ENCODE measurements at places on chromosomes 3 and 15.

DNA sequence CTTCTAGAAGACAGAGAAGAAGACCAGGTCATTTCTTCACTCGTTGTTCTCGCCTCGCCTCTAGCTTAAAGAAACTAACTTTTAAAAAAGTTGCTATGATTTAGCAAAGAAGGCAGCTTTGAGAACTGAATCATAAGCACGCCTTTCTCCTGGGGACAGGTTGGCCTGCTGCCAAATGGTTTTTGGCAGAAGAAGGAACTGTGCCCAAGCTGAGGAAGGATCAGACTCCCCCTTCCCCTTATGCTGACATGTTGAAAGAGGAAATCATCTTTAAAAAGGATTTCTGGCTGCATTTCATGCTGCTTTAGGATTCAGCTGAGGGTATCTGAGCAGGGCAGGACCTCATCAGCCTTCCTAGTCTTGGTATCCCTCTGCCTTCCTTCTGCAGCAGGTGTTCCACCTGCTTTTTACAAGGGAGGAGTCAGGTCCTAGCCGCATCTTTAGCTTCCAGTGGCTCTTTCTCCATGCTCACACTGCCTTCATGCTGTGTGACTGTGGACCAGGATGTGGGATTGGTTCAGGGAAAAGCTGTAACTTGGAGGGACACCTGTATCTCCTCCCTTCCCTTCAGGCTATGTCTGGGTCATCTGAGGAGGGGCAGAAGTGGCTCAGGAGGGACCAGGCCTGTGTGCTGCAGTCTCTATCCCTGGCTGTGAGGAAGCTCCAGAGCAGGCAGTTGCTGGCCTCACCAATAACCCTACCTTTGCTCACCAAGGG is 34.1 kb upstream of the HACD2 start:
- no peak for DNase-seq

- DNase-seq = no peak
Observed at GRCh38 chr3:187296058-187296457, 4.5 kb upstream of the MASP1 start.

DNA sequence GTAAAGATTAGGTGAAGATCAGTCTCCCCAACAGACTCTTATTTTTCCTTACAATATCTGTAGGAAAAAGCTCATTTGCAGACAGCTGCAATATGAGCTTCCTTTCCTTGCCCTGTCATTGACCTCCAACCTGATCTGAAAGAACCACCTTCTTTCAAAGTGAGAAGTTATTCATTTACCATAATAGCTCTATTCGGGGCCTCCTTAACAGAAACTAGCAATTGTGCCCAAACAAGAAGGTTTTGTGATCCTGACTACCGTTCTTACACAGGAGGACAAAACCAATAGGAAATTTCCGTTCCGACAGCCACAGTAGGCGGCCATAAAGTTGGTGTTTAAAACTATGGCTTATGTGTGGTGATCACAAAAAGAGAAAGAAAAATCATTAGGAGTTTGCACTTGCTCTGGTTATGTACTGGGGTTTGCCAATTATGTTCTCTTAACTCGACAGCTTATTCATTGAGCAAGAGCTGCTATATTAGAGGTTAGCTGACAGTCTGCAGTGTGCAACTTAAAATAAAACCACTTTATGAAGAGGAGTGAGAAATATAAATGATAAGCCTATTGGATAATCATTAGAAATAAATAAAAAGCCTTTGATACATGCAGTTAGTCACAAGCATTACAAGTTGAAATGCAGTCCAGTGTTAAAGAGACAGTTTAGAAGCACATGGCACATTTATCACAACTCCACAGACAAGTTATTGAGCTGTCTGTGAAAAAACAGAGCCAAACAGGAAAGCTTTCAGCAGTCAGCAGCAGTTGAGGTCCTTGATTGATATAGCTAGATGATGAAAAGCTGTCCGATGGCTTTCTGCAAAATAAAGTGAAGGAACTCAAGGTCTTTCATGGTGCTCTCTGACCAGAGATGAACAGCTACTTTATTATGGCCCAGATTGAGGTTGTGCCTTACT is 199.8 kb downstream of the WDR72 start:
- no peak for DNase-seq

- DNase-seq = no peak
Observed at GRCh38 chr3:45547764-45548680, 46.5 kb upstream of the LIMD1 start.

DNA sequence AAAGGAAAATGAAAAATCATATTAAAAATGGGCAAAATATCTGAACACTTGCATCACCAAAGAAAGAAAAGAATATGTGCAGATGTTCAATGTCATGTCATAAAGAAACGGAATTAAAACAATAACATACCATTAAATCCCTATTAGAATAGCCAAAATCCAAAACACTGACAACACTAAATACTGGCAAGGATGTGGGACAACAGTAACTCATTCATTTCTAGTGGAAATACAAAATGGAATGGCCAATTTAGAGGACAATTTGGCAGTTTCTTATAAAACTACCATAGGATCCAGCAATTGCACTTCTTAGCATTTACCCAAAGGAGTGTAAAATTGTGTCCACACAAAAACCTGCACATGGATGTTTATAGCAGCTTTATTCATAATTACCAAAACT is 542.5 kb upstream of the UBE2E2 start:
- no peak for DNase-seq

GRCh38 chr3:103787164-103787871 is 1352.5 kb downstream of the ZPLD1 start:
- DNase-seq = no peak

DNA sequence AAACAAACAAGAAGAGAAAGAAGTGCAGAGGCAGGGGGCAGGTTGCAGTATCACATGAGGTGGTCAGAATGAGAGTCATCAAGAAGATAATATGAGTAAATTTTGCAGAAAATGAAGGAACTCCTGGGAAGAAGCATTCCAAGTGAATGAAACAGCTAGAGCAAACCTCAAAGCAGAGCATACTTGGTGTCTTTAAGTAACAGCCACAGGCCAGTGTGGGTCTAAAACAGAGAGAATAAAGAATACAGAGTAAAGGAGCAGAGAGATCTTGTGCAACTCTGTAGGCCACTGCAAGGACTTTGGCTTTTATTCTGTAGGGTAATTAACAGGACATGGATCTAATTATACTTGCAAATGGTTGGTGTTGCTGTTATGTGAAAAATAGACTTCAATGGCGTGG is 81.3 kb downstream of the STAC start:
- DNase-seq = no peak

- no peak for DNase-seq
Observed at GRCh38 chr15:91471468-91471867, 371.4 kb downstream of the SV2B start.

DNA sequence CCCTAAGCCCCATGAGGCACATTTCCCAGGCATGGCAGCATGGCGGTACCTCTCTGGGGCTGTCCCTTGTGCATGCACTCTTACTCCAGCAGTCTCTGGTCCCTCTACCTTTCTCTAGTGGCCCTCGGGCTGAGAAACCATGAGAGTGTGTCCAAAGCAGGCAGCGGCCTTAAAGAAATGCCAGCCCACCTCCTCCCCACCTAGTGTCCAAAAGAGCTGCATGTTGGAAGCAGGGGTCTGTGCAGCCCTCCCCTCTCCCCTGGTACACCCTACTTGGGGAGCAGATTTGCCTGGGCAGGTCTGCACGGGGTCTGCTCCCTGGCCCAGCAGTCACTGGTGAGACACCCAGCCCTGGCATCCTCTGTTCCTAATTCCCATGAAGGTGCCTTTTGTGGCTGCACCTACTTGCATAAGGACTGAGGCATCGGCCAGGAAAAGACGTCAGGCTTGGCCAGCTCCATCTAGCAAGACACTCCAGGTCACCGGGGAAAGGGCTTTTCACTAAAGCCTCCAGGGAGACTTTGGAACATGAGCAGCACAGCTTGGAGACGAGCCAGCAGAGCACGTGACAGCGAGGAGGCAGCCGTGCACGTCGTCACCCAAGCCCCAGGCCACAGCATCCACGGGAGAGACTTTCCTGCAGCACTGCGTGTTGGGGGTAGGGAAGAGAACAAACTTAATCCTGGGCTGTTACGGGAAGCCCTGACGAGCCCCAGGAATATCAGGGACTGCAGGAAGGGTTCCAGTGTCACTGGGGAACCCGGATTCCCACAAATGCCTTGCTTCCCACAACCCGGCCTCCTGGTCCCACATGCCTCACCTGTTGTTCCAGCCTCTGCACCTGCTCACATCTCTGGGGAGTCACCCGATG is 38.8 kb downstream of the TM2D3 start:
- DNase-seq = no peak

DNA sequence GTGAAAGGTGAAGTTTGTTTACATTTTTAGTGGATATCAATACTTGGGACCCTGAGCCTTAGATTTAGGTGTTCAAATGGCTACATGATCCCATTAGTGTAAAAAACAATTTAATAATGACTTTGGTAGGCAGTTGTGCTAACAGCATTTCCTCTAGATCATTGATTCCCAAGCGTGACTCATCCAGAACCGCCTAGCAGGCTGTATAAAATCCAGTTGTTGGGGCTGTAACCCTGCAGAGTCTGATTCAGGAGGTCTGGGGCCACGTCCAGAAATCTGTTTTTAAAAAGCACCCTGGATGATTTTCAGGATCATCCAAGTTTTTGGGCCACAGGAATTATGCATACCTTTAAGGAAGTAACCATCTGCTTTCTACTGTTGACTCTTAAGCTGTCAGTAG is 156.4 kb downstream of the TP63 start:
- DNase-seq = no peak

GRCh38 chr15:98382139-98382538 is 266.2 kb upstream of the IGF1R start:
- no peak for DNase-seq

DNA sequence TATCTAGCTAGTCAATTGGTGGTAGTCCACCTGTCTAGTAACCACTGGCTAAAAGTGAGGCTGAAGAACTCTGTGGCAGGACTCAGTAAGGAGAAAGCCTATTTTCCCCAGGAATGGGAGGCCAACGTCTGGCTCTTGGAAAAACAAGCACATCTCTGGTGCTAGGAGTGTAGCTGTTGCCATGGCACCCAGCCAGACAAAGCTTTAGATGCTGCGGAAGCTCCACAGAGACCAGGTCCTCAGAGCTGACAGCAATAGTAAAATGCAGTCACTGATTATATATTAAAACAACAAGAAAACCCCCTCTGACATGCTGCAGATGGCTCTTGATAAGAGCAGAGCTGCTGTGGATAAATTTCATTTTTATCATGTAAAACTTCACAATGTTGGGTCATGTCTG is 124.9 kb upstream of the STRIT1 start:
- DNase-seq = no peak

DNA sequence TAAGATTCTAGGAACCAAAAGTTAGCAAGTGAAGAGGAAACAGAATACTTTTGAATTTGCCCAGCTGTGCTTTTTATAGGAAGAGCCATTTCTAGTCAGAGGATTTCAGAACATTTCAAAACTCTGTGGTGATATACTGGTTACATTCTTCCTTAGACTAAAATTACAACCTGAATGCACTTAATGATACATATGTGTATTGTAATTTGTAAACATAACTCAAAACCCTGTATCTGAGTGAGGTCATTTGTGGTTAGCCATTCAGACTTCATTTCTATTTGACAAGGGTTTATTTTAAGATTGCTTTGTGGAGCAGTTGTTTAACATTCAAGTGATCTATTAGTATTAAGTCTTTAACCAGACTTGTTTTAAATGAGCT is 59.4 kb upstream of the TRIM71 start:
- DNase-seq = no peak

DNA sequence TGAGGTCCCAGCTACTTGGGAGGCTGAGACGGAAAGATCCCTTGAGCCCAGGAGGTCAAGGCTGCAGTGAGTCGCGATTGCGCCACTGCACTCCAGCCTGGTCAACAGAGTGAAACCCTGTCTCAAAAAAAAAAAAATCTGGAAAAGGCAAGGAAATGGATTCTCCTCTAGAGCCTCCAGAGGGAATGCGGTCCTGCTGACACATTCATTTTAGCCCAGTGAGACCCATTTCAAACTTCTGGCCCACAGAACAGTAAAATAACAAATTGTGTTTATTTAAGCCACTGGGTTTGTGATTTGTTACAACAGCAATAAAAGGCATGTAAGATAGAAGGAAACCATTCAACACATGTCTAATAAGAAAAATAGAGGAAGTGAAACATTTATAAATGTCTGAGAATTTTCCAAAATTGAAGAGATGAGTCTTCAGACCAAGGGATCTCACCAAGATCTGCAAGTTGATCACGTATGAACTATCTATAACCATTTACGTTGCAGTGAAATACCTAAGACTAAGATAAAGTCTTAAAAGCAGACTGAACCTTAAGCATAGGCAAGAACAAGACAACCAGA is at the start of gene HTR3E:
Gene HTR3E (plus strand): TSS at position 254 of the 573 bp plus-strand sequence. CDS start 466 bp downstream, outside the sequence.
- DNase-seq = no peak

- DNase-seq = no peak
Observed at GRCh38 chr3:28267984-28268849, 26.8 kb downstream of the CMC1 start.

DNA sequence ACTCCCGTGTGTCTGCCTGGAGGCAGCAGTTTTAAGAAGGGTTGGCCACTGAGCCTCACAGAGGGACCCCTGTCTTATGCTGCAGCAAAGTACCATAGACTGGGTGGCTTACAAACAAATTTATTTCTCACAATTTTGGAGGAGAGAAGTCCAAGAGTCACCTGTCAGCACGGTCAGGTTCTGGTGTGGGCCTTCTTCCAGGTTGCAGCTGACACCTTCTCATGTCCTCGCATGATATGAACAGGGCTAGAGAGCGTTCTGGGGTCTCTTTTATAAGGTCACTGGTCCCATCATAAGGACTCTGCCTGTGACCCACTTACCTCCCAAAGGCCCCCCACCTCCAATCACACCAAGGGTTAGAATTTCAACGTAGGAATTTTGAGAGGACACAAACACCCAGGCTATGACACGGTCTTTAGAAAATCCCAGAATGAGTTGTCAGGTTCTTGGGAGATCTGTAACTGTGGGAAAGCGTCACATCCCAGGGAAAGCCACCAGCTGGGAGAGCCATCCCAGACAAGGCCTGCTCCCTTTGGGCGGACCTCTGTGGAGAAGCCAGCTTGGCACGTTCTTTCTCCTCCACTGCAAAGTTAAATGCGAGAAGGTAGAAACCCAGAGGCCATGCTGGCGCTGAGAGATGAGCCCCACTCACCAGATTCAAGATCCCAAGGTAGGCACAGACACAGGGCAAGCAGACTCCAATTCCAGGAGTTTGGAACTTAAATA is at the start of gene FBXW12:
Gene FBXW12 (plus strand): TSS at position 569 of the 726 bp plus-strand sequence. CDS start 549 bp downstream, outside the sequence.
- DNase-seq = no peak

DNA sequence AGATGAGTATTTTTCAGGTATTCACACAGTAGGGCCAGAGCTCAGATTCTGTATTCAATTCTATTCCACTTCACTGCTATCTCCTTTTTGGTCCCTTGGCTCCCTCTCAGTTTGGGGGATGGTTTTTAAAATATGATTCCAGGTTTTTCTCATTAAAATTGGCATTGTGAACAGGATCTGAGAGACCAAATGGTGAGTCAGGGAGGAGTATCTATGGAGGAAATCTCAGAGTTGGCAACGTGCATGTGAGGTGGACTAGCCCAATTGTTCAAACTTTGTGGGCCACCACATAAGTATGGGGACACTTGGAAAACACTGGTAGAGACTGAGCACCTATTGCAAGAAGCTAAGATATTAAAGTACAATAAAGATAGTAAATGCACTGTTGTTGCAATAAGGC is 53.9 kb upstream of the TTC14 start:
- DNase-seq = no peak

DNA sequence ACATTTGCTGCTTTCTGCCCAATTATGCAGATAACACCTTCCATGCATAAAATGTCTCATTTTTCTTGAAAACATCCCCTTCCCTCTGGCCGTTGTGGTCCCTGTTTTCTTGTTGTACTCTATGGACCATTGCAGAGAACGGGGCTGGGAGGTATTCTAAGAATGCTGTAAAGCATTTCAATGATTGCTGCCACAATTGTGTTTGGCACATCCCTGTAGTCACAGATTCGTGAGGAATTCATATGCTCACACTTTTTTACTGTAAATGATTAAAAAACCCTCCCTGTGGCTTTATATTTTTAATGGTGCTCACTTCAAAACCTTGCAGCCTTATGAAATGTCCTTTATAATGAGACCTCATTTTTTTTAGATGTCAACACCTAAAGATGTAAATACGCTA is 207.2 kb upstream of the GBE1 start:
- DNase-seq = no peak
